CD4-positive, alpha-beta memory T cell (primary cell): ENCODE measurements at places on chromosomes 12 and 14. TPM values are rescaled to one million over a fixed set of nuclear protein-coding genes. Genes with fewer than 3 reads are reported as not detected.

Gene HOXC9
- not detected for total RNA-seq

- no peak overlapping the region for H3K4me3 ChIP-seq
- no peaks in the 10 kb centered on the region for H3K27me3 ChIP-seq
- no peaks in the 10 kb centered on the region for H3K36me3 ChIP-seq
- no peaks in the 10 kb centered on the region for H3K4me1 ChIP-seq
Observed at GRCh38 chr12:13887779-13888388, 93.5 kb downstream of the GRIN2B start.

DNA sequence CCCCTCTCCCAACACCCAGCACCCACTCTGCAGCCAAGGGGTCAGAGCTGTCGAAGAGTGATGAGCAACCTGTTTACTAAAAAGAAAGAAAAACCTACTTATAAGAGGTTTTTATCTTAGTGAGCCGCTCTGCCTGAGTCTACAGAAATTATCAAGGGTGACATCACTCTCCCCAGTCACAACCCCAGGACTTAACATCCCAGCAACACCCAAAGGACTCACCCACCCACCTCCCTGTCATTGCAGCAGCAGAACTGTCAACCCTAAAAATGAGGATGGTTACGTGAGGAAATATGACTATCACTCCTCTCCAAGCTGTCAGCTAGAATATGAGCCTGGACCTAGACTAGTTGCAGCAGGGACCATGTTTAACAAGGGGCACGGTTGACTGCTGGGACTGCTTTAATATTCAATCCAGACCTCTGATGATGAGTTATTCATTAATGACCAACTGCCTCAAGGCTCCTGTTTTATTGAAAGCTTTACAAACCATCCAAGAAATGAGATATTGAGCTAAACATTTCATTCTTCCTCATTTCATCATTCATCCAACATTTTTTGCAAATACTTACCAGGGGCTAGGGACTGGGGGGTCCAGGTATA, 53.9 kb upstream of the FICD start:
- no peaks in the 10 kb centered on the region for H3K4me1 ChIP-seq
- no peak overlapping the region for H3K4me3 ChIP-seq
- no peaks in the 10 kb centered on the region for H3K36me3 ChIP-seq
- no peak for DNase-seq

DNA sequence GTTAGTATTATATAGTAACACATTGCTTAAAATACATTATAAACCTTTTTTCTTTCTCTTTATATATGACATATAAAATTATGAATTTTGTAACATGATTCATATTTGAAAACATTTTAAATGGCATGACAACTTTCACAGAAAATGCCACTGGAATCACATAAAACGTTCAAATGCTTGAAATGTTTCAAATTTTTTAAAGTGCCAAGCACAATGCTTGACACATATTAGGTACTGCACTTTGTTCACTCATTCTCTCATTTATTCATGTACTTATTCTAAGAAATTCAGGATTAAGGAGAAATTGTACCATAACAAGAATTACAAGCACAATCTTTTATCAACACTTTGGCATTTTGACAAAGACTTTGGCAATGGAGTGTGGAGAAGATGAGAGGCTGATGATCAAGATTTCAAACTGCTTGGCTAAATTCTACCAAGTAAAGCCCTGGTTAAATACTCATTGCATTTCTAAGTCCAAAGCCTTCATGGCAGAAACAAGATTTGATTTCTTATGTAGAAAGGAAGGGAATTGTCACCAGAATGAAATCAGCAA, 232.2 kb downstream of the C12orf50 start:
- no peak overlapping the region for H3K27ac ChIP-seq
- no peaks in the 10 kb centered on the region for H3K27me3 ChIP-seq
- H3K4me3 ChIP-seq: no peak overlapping the region
- DNase-seq: no peak
- no peaks in the 10 kb centered on the region for H3K4me1 ChIP-seq

DNA sequence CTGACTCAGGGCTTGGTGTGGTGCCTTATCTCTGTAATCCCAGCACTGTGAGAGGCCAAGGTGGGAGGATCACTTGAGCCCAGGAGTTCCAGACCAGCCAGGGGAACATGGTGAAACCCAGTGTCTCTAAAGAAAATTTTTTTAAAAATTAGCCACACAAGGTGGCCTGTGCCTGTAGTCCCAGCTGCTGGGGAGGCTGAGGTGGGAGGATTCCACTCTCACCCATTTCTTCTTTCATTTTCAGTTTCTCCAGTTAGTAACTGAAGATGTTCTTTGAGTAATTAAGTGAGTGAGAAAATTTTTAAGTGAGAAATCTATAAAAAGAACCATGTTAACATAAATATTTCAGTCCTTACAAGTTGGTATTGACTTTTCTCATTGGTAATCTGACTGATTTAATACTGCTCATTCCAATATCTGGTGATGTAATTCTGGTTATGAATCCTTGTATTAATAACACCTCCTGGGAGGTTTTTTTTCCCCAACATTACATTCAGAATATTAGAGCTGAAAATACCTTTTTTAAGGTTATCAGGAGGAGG, 6.1 kb downstream of the METTL3 start:
- H3K4me1 ChIP-seq: peaks cover 35% of the 10 kb centered on the region
- no peak overlapping the region for H3K4me3 ChIP-seq
- no peaks in the 10 kb centered on the region for H3K27me3 ChIP-seq
- peak overlapping the region; percentile 9 for H3K27ac ChIP-seq

GRCh38 chr12:96701856-96702255, 205.2 kb upstream of the NEDD1 start:
- H3K27ac ChIP-seq: no peak overlapping the region
- H3K36me3 ChIP-seq: no peaks in the 10 kb centered on the region
- no peaks in the 10 kb centered on the region for H3K4me1 ChIP-seq
- H3K4me3 ChIP-seq: no peak overlapping the region
- no peaks in the 10 kb centered on the region for H3K27me3 ChIP-seq
- DNase-seq: no peak

DNA sequence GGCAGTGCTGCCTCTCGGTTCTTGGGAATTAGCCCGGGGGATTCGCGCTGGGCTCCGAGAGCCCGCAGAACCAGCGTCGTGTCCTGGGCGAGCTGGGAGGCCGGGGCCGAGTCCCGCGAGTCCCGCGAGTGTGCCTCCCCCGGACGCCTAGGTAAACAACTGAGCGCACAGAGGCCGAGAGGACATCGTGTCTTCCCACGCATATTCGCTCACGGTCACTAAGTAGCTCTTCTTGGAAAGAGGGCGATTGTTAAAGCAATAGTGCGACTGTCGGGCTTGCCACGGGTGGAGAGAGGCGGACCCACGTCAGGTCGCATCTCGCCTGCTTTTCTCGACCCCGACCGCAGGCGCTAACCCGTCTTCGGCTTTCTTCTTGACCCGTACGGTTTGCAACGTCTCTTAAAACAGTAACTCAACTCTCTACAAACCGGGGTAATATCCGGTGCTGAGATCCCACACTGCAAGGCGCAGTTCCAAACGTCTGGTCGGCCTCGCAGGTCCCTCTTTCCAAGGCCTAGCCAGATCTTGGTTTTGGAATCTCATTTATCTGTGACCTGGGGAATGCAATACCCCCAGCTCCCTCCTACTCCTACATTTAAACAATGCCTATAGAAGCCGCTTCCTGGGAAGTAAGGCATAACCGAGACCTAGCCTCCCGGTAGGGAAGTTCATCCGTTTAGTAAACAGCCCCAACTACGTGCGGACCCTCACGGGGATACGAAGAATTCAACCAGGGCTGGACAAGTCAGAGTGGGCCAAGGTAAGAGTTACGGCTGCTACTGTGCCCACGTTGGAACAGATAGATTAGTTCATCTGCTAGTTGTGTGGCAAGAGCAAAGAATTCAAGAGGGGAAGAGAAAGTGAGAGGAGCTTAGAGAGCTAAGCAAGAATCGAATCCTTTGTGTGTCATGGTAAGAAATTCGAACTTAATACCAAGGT, 736 bp upstream of the PHLDA1 start:
- no peaks in the 10 kb centered on the region for H3K36me3 ChIP-seq
- H3K27ac ChIP-seq: peak overlapping the region; percentile 89
- H3K4me3 ChIP-seq: peak overlapping the region; percentile 84
- H3K4me1 ChIP-seq: peaks cover 24% of the 10 kb centered on the region
- no peaks in the 10 kb centered on the region for H3K27me3 ChIP-seq

GRCh38 chr12:51827925-51828818, 20.3 kb downstream of the FIGNL2 start:
- H3K4me3 ChIP-seq: no peak overlapping the region
- peaks cover 21% of the 10 kb centered on the region for H3K4me1 ChIP-seq
- DNase-seq: no peak
- H3K36me3 ChIP-seq: no peaks in the 10 kb centered on the region
- H3K27me3 ChIP-seq: no peaks in the 10 kb centered on the region
- H3K27ac ChIP-seq: no peak overlapping the region
